ENCODE measurements at places on chromosomes 1 and 21.

DNA sequence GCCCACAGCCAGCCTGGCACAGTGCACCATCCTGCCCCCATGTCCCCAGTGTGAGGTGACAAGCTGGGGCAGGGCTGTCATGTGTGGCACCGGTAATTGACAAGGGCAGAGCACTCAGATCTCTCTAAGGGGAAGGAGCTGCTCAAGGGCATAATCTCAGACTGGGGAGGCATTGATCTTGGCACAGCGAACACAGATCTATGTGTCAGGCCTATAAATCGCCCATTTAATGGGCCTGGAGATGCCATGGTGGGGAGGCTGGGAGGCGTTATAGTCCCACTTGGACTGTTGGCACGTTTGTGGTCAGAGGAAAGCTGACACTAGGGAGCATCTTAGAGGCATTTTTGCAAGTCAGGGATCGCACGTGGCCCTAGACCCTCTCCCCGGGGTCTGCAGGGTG lies 594.1 kb downstream of the PTPRU start:
- DNase-seq: no peak

DNA sequence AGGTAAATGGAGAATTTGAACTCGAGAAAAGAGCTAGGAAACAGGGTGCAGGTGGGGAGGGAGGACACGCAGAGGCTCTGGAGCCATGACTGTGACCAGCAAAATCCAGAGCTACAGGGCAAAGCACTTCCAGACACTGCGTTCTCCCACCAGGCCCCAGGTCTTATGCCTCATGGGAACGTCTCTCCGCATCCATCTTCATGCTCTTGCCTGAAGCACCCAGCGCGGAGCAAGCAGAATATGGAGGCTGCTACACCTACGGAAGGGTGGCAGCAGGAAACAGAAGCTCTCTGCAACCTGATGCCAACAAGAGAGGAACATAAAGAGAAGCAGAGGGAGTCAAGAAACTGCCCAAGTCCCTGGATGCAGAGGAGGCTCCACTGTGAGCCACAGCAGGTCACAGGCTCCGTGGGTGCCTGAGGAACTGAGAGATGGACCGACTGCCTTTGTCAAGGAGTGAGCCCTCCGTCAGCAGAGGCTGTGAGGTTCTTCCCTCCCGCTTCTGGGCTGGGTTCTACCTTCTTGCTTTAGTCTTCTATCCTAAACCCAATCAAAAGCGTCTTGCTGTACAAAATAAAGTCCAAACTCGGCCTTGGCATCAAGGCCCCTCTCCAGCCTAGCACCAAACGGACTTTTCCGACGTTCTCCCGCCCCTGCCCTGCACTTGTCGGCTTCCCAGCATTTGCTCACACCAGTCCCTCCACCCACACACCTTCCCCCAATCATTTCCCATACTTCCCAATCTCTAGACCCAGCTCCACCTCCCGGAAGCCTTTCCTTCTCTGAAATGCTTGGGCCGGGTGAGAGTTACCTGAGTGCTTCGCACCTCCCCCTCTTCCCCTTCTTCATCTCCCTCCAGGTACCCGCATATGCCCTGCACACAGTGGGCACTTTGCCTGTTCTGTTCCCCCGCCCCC lies 930 bp downstream of the DHCR24 start:
- no peak for DNase-seq

- no peak for DNase-seq
Observed at GRCh38 chr1:65512967-65513780, 92.7 kb downstream of the LEPR start.

DNA sequence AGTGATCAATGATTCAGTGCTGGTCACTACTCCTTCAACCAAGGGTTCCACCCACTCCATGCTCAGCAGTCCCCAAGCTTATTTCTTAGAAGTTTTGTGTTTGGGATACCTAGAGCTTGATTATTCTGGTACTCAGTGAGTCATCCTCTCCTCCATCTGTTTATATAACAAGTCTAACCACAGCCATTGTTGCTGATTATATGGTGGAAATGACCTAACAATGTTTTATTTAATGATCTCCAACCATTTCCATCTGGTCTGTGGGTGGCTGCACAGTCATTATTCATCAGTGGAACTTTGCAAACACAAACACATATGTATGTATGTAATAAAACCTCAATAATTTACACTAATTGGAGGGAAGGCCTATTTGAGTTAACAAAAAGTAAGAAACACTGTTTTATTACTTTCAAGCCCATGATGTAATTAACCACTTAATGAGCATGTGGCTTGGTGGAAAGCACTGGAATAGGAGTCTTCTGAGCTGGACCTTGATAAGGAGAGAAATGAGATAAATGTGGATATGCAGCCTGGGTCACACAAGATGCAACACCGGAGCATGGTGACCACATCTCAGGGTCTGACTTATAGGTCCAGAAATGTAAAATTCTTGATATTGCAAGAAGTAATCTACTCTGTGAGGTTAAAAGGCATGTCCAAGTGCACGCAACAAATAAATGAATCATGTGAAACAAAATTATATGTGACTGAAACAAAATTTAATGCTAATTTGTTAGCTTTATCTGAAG lies 99.0 kb upstream of the WLS start:
- no peak for DNase-seq

- no peak for DNase-seq
Observed at GRCh38 chr21:25246546-25246945, 360.7 kb downstream of the MRPL39 start.

- no peak for DNase-seq
Observed at GRCh38 chr1:32538887-32539583, at the start of gene ZBTB8A. Gene ZBTB8A, plus strand, starts transcription at chr1:32539427. Its CDS starts 53,505 bp downstream, at chr1:32592932.

GRCh38 chr1:53011175-53011574 lies 50.8 kb upstream of the PODN start:
- DNase-seq: no peak

- no peak for DNase-seq
Observed at GRCh38 chr1:218669431-218669830, 324.3 kb downstream of the TGFB2 start.

DNA sequence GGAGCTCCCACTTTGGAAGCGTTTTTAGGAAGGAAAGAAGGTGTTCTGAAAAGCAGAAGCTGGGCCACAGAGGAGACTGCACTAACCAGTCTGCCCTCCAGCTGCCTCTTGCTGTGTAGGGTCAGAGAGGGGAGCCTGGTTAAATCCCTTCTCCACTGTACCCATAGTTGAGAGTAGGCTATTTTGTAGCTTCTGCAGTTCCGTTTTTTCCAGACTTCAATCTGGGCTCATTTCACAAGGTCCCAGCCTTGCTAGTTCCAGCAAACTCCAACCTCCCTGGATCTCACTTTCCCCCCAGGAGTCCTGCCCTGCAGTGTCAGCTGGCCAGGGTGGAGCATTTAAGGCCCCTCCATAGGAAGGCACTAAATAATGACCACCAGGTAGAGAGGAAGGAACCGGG lies 11.0 kb downstream of the TNN start:
- no peak for DNase-seq

DNA sequence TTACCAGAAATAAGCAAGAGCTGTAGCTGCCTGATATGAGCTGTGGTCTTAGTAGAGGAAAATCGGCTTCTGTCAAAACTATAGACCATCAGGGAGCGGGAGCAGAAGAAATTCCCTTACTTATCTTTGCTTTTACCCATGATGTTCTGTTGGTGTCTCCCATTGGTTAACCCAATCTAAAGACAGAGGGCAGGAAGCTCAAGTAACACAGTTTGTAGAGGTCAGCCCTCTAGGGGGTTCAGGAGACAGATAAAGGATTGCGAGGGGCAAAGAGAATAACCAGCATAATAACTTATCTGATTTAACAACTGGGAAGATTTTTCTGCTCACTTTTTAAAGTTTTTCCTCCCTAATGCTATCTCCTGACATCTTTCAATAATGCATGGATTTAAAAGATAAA lies 142.4 kb downstream of the NTMT2 start:
- DNase-seq: no peak

DNA sequence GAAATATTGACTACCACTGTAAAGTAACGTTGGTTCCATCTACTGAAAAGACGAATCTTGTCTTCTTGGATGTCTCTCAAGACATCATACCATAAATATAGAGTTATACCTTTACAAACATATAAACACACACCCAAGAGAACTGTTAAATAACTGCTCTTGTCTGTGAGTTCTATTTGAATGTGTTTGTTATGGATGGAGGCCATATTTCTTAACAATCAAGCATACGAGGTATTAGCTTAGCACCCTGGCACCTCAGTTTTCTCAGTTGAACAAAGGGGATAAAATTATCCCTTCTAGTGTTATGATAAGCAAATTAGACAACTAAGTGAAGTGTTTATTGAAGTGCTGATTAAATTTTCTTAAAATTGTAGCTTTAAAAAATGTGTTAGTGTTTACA lies 336.6 kb upstream of the ZRANB2 start:
- DNase-seq: no peak

DNA sequence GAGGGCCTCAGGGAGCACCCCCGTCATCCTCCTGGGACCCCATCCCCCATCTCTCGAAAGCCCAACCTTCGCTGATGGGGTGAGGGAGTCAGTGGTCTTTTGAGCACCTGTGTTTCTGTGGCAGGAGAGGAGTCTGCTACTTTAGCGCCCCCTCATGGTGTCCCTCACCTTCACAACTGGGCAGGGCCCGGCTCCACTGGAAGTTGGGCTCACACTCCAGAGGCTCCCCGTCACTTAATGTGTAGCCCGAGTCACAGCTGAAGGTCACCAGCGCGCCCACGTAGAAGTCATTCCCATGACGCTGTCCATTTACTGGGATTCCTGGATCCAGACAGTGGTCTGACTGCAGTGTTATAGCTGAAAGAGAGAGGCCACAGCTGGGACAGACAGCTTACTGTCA lies 139.5 kb upstream of the HMGB4 start:
- DNase-seq: no peak

GRCh38 chr1:199303035-199303434 lies 664.2 kb downstream of the PTPRC start:
- DNase-seq: no peak

DNA sequence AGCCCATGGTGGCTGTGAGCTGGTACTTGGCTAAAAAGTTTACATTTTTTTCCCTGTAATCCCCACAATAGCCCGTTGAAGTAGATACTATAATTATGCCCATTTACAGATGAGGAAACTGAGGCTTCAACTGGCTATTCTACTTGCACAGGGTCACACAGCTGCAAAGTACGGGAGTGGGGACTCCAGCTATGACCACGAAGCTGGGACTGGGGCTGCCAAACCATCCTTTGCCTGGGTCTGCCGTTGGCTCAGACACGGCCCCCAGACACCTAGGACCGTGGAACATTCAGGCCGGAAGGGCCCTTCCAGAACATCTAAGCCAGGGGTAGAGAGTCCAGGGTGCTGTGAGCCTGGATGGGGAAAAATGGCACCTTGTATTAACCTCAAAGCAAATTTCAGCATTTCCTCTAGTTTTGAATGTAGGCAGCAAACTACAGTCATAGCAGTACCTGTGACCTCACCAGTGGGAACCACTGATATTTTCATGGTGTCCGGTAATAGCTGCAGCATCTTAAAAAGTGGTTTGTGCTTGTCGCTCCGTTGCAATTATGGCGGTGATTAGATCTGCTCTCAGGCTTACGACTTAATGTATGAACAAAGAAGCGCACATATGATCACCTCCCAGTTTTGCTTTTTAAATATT lies 4.3 kb downstream of the TP73 start:
- no peak for DNase-seq

DNA sequence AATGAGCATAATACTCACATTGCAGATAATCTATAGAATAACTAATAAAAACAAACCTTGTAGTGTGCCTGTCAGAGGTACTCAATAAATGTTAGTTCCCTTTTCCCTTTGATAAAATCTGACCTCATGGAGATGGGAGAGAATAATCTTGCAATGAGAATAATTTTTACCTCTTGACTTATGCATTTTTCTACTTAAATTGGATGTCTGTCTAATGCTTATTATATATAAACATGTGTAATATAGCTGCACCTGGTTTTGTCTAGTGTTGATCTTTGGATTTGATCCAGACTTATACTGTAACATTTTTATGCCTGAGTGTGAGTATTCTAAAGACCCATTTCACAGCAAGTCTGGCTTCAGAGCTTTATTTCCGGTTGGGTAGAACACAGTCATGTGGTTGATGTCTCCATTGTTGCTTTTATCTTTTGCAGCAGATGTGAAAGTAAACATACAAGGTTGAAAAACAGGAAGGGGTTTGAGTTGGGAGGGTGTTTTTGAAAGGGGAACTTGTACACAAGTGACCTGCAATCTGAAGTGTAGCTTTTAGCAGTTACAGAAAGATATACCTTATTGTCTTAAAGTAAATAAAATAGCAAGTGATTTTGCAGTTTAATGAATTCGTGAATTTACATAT lies 12.4 kb downstream of the EPB41 start:
- DNase-seq: no peak

DNA sequence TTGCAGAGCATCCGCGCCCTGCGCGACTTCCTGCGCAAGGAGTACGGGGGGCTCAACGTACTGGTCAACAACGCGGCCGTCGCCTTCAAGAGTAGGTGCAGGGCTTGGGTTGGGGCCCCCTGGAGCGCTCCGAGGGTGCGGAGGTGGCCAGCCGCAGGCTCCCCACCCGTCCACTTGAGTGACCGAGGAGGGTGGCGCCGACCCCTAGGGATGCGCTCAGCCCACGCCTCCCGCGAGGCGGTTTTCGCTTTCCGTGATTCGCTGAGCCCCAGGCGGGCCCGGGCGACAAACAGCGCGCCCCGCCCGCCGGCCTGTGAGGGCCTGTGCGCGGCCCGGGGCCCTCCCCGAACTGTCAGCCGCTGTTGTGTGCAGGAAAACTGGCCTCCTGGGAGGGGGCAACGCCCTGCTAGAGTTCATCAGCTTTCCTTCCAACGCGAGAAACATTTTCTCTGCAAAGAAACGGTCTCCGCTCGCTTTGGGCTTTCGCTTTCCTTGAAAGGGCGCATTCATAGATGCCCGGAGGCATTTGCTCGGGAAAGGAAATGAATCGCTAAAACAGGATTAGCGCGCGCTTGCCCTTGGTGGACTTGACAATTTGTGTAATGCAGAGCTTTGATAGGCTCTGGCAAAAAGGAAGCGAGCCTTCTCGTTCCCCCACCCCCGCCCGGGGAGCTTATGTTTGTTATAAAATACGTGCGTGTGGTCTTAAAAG lies 668 bp downstream of the CBR3 start:
- DNase-seq: no peak

DNA sequence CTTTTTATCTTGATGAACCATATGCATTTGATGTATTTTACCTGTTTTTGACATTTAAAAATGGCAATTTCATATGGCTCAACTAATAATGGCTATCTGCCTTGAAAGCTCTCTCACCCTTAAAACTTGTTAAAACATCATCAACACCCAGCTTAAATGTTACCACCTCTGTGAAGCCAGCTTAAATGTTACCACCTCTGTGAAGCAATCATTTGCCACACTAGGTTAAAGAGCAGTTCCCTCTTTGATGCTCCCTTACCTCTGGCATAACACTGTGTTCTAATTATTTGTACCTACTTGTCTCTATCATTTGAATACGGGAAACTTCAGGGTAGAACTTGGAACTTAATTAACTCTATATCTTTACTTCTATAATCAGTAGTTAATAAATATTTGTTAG lies 182.0 kb downstream of the LHX8 start:
- DNase-seq: no peak

DNA sequence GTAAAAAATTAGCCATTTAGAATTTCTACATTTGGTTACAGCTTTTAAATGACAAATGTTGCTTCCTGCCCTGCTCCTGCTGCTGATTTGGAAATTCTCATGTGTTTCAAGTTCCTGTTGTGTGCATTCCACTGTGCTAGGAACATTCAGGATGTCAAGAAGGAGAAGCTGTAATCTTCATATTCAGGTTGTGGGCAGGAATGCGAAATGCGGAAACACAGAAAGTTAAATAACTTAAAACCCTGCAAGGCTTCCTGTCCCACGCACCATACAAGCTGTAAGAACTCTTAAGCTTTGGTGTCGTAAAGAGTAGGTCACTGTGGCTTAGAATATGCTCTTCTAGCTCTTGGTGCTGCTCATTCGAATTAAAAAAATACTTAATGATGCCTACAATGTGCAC lies 52.6 kb downstream of the S100B start:
- DNase-seq: no peak
